Right renal pelvis (tissue), 4 donors: ENCODE measurements at places on chromosomes 11 and 22. TPM values are rescaled to one million over a fixed set of nuclear protein-coding genes. Genes with fewer than 3 reads are reported as not detected.

DNA sequence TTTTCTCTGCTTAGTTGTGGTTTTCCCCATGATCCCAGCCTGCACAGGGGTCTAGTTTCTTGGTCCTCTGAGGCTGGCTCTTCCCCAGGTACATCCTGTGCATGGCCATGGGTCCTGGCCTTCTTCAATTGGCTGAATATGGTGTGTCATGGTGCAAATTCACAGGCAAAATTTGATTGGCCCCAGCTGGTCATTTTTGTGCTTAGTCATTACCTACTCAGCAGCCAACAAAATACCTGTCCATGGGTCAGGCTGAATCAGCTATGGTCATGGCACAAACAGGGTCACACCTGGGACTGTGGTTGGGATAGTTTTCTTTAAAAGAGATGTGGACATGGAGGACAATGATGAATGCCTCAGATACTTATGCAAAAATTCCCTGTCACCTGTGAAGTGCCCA is 85.7 kb downstream of the CSNK2A3 start:
- DNase-seq, result no peak

DNA sequence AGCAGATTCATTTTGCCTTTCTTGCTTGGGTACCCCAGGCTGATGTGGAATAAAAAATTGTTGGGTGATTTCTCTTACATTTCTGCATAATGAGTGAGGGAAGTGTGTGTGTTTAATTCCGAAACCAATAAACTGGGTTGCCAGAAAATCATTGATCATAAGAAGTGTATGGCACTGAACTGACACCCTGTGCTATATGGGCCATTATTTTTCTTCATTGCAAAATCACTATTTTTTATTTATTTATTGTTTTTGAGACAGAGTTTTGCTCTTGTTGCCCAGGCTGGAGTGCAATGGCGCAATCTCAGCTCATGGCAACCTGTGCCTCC is 14.6 kb upstream of the HIKESHI start:
- DNase-seq, result no peak

DNA sequence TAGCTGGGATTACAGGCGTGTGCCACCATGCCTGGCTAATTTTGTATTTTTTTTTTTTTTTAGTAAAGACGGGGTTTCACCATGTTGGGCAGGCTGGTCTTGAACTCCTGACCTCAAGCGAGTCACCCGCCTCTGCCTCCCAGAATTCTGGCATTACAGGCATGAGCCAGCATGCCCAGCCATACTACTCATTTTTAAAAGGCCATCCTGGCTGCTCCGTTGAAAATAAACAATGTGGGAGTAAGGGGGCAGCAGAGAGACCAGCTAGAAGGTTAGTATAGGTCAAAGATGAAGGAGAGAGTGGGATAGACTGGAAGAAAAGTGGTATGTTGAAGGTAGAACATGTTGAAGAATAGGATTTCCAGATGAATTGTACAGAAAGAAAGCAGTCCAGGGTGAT is 17.6 kb upstream of the LIN7C start:
- DNase-seq, result no peak

GRCh38 chr11:45150301-45150700 is 3.9 kb downstream of the PRDM11 start:
- DNase-seq, result no peak

DNA sequence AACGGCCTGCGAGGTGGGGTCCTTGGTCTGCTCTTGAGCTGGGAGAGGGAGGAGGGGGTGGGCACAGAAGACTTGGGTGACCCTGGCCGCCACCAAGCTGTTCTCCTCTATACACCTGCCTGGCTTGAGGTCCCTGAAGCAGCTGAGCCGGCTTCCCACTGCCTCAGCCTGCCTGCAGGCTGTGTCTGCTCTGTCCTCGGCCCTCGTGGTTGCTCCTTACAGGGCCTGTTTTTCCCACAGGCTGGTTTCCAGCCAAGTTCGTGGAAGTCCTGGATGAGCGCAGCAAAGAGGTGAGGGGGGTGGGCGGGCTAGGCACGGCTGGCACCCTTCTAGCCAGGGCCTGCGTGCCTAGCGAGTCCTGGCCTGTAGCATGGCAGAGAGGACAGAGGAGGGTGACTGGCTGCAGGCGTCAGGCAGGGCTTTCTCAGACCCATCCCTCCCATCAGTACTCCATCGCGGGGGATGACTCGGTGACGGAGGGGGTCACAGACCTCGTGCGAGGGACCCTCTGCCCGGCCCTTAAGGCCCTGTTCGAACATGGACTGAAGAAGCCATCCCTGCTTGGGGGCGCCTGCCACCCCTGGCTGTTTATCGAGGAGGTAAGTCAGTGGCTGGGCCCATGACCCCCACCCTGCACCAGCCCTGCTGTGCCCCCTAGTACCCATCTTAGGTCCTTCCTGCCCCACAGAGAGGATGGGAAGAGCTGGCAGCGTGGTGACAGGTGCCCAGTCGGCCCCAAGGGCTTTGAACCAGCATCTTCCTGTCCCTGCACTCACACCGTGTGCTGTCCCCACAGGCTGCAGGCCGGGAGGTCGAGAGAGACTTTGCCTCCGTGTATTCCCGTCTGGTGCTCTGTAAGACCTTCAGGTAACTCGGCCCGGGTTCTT is 37.7 kb downstream of the SGSM3 start:
- no peak for DNase-seq

DNA sequence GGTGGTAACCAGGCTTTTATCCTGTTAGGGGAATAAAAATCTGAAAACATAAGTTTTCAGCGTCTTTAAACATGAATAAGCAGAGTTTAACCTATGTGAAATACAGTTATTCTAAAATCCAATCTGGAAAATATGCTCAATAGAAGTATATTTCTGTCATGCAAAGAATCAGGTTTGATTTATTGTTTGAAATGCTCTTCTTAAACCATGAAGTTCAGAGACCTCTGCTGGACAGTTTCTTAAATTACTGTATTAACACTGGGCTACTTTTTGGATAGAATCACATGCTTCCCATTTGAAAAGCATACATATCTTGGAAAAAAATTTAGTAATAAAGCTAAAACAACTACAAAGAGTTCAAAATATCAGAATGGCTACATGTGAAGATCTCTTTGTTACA is 25.4 kb downstream of the APIP start:
- DNase-seq, result peak; percentile 28

GRCh38 chr22:20413217-20414058 is 19.5 kb downstream of the ZNF74 start:
- no peak for DNase-seq

- no peak for DNase-seq
Observed at GRCh38 chr11:74626130-74626529, 33.7 kb downstream of the POLD3 start.

DNA sequence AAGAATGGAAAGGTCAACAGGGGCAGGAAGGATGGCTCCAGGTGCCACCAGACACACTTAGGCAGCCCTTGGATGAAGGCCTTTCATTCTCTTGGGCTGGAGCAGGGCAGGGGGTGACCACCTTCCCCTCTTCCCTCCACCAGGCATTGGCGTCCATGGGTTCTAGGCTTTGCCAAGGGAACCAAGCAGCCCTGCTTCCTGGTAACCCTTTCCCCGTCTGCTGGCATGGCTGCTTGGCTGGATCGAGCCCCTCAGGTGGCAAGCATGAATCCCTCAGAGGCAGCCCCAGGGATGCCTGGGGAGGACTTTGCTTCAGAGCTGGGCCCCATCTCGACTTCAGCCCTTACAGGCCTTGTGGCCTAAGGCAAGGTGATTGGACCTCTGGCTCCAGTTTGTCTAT is 185.1 kb upstream of the SYT13 start:
- no peak for DNase-seq

- no peak for DNase-seq
Observed at GRCh38 chr11:18958221-18958910, 19.2 kb upstream of the MRGPRX1 start.

DNA sequence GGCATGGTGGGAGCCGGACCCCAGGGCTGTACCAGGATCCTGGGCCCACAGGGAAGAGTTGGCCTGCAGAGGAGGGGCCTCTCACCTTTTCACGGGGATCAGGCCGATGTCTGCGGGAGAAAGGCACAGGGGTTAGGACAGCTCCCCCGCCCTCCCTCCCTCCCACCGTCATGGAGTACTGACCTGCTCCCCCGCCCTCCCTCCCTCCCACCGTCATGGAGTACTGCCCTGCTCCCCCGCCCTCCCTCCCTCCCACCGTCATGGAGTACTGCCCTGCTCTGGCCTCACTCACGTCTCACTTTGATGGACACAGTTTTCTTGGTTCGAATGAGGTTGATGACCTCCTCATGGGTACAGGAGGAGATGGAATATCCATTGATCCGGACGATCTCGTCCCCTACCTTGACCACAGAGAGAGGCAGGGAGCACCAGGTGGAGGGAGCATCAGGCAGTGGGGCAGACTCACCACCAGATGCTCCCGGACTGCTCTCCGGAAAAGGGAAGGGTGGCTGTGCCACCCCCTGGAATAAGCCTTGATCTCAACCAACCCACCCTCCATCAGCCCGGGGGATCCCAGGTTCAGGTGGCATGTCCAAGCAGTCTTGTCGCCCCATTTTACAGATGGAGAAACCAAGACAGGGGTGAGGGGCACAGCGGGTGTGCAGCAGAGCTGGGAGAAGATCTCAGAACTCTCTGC is 17.1 kb downstream of the USH1C start:
- no peak for DNase-seq

- peak; percentile 48 for DNase-seq
Observed at GRCh38 chr11:46119352-46120216, 1.7 kb downstream of the PHF21A start.

DNA sequence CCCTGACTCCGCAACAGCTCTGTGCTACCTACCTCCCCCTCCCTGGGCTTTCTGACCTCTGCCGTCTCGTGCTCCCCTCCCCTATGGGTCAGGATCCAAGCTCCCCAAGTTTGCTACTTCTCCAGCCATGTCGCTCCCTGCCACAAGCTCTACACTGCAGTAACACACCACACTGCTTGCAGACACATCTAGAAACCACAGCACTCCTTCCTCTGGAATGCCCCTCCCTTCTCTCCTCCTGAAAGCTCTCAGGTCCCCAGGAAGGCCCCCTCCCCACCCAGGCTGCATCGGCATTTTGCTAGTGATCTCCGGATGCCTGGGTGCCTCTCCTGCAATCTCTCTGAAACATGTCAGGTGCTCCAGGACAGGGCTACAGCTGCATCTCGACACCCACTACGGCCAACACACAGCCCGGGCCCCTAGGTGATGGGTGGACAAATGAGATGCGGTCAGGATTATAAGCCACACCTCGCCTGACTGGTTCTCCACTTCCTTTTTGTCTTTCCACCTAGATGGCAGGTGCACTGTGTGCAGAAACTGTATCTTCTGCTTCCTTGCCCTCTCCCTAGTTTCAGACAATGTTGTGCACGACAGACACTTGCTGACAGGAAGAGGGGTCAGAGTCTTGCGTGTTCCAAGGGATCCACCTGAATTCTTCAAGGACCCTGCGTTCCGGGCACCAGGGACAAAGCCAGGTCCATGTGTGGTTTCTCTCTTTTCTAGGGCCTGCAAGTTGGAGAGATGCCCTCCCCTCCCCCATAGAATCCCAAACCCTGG is 22.9 kb downstream of the RPUSD4 start:
- DNase-seq, result no peak

GRCh38 chr11:45927684-45928413 is 5.4 kb downstream of the LARGE2 start:
- no peak for DNase-seq

Gene GALR3
- polyA plus RNA-seq, result not detected

Gene RELT
- polyA plus RNA-seq, result 3.0 TPM

Gene SYT9
- 4.1 TPM for polyA plus RNA-seq
